ENCODE measurements at places on chromosomes 11 and 22.

GRCh38 chr11:102142333-102142732 lies 32.1 kb downstream of the YAP1 start:
- H3K4me3 ChIP-seq: no peak overlapping the region
- DNase-seq: no peak
- H3K27me3 ChIP-seq: no peaks in the 10 kb centered on the region

GRCh38 chr22:20239676-20240446 lies 28.3 kb downstream of the RTN4R start:
- no peaks in the 10 kb centered on the region for H3K27me3 ChIP-seq
- peak overlapping the region; percentile 65 for H3K27ac ChIP-seq
- peaks cover 53% of the 10 kb centered on the region for H3K36me3 ChIP-seq
- no peak for DNase-seq

DNA sequence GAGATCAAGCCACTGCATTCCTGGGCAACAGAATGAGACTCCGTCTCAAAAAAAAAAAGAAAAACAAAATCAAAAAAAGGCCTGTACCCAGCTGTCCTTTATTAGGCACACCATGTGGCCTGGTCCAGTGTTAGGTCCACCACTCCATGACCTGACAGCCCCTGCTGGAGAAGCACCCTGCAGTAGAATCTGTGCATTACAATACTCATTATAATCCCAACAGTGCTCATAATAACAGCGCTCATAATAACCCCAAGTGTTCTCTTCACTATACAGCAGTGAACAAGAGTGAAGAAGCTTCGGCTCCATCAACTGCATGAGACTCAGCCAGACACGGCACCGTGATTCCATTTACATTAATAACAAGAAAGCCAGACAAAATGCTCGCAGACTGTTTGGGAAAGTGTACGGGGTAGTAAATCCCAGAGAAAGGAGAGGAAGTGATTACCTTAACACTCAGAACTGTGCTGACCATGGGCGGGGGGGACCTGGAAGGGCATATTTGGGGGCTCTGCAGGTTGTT lies 8.9 kb upstream of the EHD1 start:
- H3K4me1 ChIP-seq: peaks cover 12% of the 10 kb centered on the region
- H3K27ac ChIP-seq: peak overlapping the region; percentile 71
- H3K27me3 ChIP-seq: no peaks in the 10 kb centered on the region
- no peak overlapping the region for H3K4me3 ChIP-seq
- DNase-seq: no peak

GRCh38 chr11:111459506-111460270 lies 52.5 kb downstream of the BTG4 start:
- H3K27me3 ChIP-seq: no peaks in the 10 kb centered on the region
- no peaks in the 10 kb centered on the region for H3K36me3 ChIP-seq
- no peak overlapping the region for H3K27ac ChIP-seq
- H3K4me3 ChIP-seq: no peak overlapping the region

DNA sequence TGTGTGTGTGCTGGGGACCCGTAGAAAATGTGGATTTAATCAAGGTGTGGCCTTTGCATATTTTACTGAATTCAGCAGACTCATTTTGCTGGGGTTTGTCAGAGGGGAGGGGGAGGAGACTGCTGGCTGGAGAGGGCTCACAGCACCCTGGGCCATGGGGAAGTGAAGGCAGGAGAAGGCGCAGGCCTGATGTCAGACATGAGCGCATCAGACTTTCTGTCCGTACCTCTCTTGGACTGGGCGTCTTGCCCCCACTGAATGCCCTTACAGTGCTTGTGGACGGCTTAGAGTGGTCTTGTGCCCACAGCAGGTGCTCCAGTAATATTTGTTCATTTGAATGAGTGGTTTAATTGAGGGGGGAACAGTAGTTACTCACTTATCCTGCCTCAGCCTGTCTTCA lies 75.2 kb downstream of the TEAD1 start:
- H3K36me3 ChIP-seq: no peaks in the 10 kb centered on the region
- no peak for DNase-seq
- no peak overlapping the region for H3K27ac ChIP-seq
- H3K4me1 ChIP-seq: peaks cover 18% of the 10 kb centered on the region
- no peaks in the 10 kb centered on the region for H3K27me3 ChIP-seq

- peaks cover 13% of the 10 kb centered on the region for H3K36me3 ChIP-seq
- peaks cover 6% of the 10 kb centered on the region for H3K4me1 ChIP-seq
- H3K27ac ChIP-seq: peak overlapping the region; percentile 94
- H3K27me3 ChIP-seq: no peaks in the 10 kb centered on the region
- peak overlapping the region; percentile 79 for H3K4me3 ChIP-seq
- peak; percentile 46 for DNase-seq
These were observed 737 bp downstream of the PPP2R1B start for GRCh38 chr11:111765320-111765983.

DNA sequence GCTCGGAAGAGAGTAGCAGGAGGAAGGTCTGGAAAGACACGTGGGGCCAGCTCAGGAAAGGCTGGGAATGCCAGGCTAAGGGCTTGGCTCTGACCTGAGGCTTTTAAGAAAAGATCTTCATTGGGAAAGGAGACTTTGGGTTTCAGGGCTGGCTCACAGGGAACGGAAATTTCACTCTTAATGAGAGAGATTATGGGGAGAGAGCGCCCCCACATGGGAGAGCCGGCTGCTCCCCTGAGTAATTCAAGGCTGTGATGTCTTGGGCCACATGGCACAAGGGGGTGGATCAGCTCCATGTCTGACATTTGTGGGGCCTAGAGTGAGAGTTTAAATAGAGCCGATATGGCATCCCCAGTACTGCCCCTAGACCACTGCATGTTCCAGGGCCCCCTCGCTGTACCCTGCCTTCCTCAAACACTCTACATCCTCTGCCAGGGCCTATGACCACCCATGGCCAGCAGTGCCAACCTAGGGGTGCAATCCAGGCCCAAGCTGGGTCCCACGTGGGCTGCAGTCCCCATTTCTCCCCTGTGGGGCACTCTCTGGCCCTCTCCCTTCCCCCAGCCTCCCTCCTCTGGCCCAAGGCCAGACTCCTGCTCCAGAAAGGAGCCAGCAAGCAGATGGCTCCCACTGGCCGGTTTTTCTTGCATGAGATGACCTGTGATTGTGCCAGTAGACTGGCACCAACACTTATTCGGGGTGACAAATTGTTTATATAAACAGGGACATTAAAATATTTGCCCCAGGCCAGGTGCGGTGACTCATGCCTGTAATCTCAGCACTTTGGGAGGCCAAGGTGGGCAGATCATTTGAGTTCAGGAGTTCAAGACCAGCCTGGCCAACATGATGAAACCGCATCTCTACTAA lies 75.2 kb downstream of the ISX start:
- no peak overlapping the region for H3K27ac ChIP-seq
- no peaks in the 10 kb centered on the region for H3K4me1 ChIP-seq
- H3K4me3 ChIP-seq: no peak overlapping the region
- no peak for DNase-seq
- no peaks in the 10 kb centered on the region for H3K36me3 ChIP-seq

DNA sequence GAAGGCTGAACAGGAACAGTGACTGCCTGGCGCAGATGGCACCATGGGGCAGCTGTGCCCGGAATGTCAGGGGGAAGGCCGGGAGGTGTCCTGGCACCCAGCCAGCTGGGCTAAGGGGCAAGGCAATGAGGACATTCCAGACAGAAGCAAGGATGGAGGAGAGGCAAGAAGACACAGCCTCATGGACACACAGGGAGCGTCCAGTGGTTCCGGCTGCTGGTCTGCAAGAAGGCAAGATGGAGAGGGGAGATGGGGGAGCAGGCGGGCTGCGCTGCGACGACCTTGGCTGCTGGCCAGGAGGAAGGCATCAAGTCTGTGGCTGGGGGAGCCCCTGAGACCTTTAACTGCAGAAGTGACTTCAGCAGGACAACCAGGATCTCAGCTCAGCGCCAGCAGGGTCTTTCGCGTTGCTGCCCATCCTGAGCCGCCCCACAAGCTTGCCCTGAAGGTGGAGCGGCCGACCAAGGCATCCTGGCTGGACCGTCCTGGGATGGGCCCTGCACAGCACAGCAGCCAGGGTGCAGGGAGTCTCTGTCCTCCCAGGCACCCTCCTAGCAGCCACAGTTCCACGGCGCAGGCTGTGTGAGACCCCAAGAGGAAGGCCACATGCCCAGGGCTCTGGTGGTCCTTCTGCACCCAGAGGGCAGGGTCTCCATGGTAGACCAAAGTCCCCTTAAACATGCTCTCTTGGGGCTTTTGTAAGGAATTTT lies 531.7 kb downstream of the BRD1 start:
- H3K4me1 ChIP-seq: peaks cover 11% of the 10 kb centered on the region
- no peak overlapping the region for H3K27ac ChIP-seq
- no peak overlapping the region for H3K4me3 ChIP-seq
- H3K27me3 ChIP-seq: no peaks in the 10 kb centered on the region
- no peak for DNase-seq

DNA sequence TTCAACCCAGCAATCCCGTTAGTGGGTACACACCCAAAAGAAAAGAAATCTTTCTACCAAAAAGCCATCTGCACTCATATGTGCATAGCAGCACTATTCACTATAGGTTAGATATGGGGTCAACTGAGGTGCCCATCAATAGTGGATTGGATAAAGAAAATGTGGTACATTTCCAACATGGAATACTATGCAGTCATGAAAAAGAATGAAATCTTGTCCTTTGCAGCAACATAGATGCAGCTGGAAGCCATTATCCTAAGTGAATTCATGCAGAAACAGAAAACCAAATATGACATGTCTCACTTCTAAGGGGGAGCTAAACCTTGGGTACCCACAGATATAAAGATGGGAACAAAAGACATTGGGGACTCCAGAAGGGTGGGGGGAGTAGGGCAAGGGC lies 1.9 kb upstream of the ARHGAP8 start:
- H3K36me3 ChIP-seq: no peaks in the 10 kb centered on the region
- peaks cover 29% of the 10 kb centered on the region for H3K4me1 ChIP-seq
- no peak overlapping the region for H3K4me3 ChIP-seq
- no peak overlapping the region for H3K27ac ChIP-seq

GRCh38 chr11:70504246-70505020 lies 106.1 kb downstream of the CTTN start:
- H3K4me3 ChIP-seq: no peak overlapping the region
- no peaks in the 10 kb centered on the region for H3K27me3 ChIP-seq
- H3K27ac ChIP-seq: no peak overlapping the region
- H3K36me3 ChIP-seq: peaks cover 27% of the 10 kb centered on the region
- peaks cover 90% of the 10 kb centered on the region for H3K4me1 ChIP-seq

DNA sequence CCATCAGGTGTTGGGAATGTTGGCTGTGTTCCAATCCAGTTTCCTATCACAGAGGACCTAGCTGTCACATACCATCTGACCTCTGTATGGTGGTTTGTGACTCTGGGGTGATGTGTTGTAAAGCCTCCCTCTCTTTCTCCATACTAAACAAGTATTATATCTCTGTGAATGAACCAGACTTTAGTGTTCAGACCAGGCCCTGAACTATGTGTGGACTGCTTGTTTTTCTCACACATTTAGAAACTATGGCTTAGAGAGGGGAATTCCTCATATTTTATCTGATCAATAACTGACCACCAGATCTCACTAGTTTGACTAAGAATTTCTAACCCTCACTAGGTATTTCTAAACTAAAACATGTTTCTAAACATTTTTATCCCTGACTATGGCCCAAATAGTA lies 17.5 kb downstream of the NCR3LG1 start:
- H3K4me1 ChIP-seq: no peaks in the 10 kb centered on the region
- H3K4me3 ChIP-seq: no peak overlapping the region
- no peak for DNase-seq
- peaks cover 13% of the 10 kb centered on the region for H3K36me3 ChIP-seq
- H3K27me3 ChIP-seq: no peaks in the 10 kb centered on the region

DNA sequence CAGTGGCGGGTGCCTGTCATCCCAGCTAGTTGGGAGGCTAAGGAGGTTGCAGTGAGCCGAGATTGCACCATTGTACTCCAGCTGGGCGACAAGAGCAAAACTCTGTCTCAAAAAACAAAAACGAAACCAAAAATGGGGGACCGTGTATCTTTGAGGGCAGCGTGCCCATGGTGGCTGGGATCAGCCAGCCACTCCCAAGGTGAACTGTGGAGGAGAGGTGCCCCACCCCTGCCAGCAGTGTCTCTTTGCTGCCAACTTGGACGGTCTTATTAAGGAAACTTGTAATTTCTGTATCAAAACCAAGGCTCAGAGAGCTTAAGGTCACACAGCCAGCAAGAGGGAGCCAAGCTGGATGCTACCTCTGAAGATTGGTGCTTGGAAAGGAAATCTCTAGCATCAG lies 147.7 kb downstream of the CACNA1I start:
- DNase-seq: no peak
- no peak overlapping the region for H3K27ac ChIP-seq
- no peak overlapping the region for H3K4me3 ChIP-seq
- H3K27me3 ChIP-seq: peaks cover 2% of the 10 kb centered on the region

DNA sequence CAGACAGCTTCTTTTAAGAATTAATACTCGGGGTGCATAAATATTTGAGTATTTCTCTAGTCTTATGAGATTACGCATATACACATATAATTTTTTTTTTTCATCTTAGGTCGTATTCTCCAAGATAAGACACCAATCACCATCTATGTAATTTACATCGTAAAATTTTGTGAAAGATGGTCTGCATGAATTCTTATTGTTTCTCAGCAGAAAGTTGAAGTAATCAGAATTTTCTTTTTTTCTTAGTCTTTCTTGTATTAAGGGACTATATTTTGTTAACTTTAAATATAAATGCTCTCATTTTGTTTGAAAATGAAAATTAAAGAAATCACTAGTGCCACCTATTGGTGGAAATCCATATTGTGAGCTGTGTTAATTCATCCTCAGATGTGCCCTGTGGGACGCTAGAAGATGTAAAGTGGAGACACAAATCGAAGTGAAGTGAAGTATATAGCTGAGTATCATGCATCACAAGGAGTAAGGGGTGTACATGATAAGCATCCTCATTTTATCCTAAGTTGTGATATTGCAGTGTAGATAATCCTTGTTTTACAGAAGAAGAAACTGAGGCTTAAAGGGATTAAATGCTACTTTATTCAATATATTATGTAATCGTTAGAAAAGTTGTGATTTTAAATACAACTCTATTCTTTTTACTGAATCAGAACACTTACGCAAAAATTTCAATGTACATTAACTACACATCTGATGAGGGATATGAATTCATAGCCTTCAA lies 2084.3 kb downstream of the LRRC4C start:
- no peak overlapping the region for H3K4me3 ChIP-seq
- H3K27ac ChIP-seq: no peak overlapping the region
- no peaks in the 10 kb centered on the region for H3K4me1 ChIP-seq
- H3K36me3 ChIP-seq: no peaks in the 10 kb centered on the region
- DNase-seq: no peak

DNA sequence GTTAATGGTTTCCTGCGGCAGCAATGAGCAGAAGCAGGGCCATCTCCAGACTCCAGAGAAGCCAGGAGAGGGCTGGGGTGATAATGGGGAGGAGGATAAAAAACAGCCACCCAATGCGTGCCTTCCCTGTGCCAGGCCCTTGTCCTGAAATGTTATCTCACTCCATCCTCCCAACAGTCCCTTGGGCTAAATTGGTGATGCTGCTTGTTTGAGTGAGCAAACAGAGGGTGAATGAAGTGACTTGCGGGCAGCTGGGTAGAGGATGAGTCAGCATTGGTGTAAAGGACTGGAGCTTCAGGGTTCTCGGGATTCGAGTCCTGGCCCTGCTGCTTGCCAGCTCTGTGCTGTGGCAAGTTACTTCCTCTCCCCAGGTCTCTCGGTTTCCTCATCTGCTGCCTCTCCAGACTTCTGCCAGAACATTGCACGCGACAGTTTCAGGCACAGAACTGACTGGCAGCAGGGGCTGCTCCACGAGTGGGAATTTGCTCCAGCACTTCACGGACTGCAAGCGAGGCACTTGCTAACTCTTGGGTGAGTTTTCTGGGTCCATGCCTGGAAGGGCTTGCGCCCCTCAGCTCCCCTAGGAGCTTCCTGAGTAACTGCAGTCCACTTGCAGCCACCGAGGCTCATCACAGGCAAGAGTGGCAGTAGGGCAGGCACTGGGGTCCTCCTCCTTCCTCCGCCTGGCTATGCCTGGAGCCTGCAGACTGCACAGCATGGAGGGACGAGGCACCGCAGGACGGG lies at the start of gene P2RY6:
TSS of gene P2RY6 (plus strand) at position 403 of the 744 bp plus-strand sequence. CDS start 24,181 bp downstream, outside the sequence.
- no peak within 1 kb of the TSS for H3K27ac ChIP-seq
- DNase-seq: no peak
- H3K4me3 ChIP-seq: no peak within 1 kb of the TSS
- H3K36me3 ChIP-seq: no peaks in the 10 kb centered on the region
